Fibroblast of the aortic adventitia (primary cell): ENCODE measurements at places on chromosomes 5 and 9. TPM values are rescaled to one million over a fixed set of nuclear protein-coding genes. Genes with fewer than 3 reads are reported as not detected.

The EGFL7 gene
- total RNA-seq, result 2.4 and 5.6 TPM in 2 replicates

The BAAT gene
- not detected in 2 replicates for total RNA-seq

The PGM5 gene
- total RNA-seq, result 8.0 and 13.5 TPM in 2 replicates

The SRD5A1 gene
- total RNA-seq, result 5.1 and 12.0 TPM in 2 replicates

The SVEP1 gene
- total RNA-seq, result 50.2 and 101 TPM in 2 replicates

The PHF2 gene
- total RNA-seq, result 4.7 and 14.2 TPM in 2 replicates

The FUT7 gene
- total RNA-seq, result not detected in 2 replicates

The CLPTM1L gene
- 60.8 and 108 TPM in 2 replicates for total RNA-seq

The IFNA21 gene
- not detected in 2 replicates for total RNA-seq

GRCh38 chr9:31542384-31543055, 841.9 kb upstream of the ACO1 start:
- DNase-seq, result peak; percentile 48

DNA sequence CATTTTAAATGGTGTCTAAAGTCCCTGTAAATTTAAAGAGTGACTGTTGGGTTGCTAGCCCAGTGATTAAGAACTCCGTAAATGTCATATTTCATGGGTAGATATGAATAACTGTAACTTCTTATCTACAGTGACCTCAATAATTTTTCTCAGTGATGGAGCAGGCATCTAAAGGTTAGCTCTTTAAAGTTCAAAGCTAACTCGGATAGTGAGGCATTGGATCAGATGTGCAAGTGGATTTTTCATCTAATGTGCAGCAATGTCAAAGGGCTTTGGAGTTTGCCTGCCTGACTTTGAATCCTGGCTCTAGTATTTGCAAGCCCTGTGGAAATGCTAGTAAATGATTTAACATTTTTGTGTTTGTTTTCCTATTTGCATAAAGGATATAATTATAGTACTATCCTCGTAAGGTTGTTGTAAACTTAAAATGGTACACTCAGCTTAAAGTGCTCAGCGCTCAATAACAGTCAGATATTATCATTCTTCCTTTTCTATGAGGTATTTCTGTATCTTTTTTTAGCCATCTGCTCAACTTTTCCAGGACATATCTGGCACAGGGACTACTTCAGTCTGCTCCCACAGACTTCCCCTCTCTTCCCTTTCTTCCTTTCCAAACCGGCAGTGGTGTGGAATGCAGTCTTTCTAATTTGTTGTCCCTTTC, 163.7 kb upstream of the ELL2 start:
- DNase-seq, result peak; percentile 70

DNA sequence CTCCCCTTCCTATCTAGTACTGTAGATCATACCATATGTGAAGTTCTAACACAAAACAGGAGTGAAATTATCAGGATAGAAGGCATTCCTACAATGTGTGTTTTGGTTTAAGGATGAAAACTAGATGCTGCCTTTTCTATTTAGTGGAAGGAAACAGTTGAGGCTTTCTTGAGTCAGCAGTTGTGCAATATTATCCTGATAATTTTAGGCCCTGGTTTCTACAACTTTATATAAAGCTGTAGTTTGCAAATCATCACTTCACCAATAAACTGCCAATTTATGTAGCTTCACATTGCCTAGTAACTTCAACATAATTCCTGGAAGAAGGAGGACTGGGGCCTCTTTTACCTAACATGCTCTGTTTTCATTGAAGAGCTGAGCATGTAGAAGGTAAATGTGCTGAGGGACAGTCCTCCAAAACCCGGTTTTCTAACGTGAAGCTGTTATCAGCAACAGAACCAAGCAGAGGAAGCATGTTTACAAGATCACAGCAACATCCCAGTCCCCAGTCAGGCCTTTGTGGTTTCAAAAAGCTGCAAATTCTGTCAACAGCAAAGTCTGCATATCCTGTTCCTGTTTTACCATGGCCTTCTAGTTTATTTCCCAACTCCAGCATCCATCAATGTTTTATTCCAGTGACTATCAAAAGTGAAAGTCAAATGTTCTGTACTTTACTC, 513.4 kb upstream of the MEF2C start:
- peak; percentile 61 for DNase-seq

DNA sequence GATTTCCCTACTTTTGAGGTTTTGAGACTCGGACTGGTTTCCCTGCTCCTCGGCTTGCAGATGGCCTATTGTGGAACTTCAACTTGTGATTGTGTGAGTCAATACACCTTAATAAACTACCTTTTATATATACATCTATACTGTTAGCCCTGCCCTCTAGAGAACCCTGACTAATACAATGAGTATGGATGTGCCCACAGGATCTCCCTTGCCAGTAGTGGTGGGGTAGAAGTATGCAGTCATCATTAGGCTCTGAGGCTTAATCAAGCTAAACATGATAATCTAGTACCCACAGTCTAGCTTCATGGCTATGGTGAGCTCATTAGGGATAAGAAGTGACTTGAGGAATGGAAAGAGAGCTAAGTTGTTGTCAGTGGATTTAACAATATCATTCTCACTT, 412.8 kb upstream of the PTGER4 start:
- no peak for DNase-seq

- DNase-seq, result no peak
Observed at GRCh38 chr9:127384901-127385300, 12.1 kb upstream of the SLC2A8 start.

GRCh38 chr9:88814577-88814976, 176.7 kb upstream of the S1PR3 start:
- DNase-seq, result peak; percentile 88

GRCh38 chr5:41722359-41722950, 147.8 kb downstream of the OXCT1 start:
- DNase-seq, result peak; percentile 36

- no peak for DNase-seq
Observed at GRCh38 chr5:150026682-150027172, 26.2 kb downstream of the HMGXB3 start.

DNA sequence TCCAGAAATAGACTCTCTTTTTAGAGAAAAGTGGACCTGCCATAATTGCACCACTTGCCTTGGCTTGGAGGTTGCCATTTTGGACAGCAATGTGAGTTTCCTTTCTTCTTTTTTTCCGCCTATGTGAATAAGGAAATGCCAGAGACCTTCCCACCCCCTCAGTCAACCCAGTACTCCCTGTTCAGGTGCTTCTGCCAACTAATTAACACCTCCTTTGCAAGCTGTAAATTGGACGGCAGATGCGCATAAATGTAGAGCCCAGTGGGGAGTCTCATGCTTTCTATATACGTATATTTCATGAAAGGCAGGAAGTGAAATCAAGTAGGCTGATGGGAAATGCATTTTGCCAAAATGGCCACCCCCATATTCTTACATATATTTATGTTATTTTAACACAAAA, 269.8 kb upstream of the RFX3 start:
- DNase-seq, result no peak

GRCh38 chr5:2276101-2276500, 393.4 kb upstream of the IRX4 start:
- DNase-seq, result no peak

DNA sequence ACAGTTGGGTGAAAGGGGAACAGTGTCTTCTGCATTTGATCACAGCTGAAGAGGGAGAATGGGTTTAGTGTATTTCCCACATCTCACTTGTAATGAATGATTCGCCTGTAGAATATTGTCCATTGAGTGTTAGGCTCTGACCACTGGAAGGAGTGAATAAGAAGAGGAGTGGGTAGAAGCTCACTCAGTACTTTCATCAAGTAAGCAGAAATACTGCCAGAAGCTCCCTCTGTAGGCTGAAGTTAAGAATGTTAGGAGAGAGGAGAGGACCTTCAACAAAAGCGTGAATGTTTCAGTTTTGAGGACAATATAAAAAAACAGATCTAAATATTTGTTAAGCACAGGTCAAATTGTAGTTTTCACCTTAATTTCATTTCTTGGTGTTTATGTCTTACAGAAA, 27.5 kb downstream of the FSD1L start:
- peak; percentile 42 for DNase-seq

GRCh38 chr5:155258161-155258560, 244.6 kb downstream of the KIF4B start:
- DNase-seq, result no peak

DNA sequence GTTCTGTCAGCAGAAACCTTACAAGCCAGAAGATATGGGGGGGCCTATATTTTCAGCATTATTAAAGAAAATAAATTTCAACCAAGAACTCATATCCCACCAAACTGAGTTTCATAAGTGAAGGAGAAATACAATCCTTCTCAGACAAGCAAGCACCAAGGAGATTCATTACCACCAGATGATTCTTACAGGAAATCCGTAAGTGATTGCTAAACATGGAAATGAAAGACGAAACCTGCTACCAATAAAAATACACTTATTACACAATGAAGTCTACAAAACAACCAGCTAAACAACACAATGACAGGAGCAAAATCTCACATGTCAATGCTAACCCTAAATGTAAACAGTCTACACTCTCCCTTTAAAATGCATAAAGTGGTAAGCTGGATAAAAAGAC, 17.8 kb upstream of the C9orf72 start:
- no peak for DNase-seq

- no peak for DNase-seq
Observed at GRCh38 chr5:3535414-3536211, 60.0 kb upstream of the IRX1 start.

DNA sequence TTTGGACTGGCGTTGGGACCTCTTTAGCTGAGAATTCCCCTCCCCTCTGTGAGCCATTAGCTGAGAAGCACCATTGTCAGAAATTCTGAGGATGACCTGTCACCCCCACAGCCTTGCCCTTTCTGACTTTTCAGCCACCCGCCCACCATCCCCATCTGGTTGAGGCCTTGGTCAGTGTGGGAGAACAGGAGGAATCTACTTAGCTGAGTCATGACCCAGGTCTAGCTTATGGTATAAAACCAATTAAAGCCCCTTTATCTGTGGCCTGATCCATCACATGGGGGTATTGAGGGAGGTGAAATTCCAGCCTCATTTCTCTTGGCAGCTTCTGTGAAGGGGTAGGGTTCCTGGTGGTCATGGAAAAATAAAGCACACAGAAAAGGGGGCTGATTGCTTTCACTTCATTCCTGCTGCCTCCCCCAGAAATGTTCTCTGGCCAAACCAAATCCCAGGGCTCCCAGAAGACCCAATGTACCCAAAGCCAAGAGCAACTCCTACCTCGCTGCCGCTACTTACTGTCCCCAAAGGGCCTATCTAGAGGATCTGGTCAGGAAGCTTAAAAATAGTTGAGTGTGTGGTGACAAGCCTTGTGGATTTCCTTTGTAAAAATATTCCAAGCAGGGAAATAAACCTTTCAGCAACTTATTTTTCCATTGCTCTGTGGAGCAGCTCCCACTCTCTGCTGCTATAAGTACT, 174.8 kb upstream of the TNC start:
- DNase-seq, result no peak

DNA sequence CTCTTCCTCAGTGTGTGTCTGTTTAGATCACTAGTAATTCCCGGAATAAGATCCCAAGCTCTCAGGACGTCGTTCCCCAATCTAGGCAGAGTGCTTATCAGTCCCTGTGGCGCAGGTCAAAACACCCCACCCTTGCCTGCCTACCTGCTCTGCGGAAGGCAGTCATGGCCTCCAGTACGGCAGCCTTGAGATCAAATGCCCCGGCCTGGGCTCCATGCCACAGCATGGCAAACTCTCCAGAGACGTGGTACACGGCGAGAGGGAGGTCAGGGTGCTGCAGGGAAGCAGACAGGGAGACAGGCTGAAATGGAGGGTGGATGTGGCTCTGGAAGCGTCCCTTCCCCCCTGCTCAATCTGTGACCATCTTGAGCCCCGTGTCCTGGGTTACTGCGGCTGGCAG, 12.0 kb upstream of the HDHD3 start:
- DNase-seq, result no peak

DNA sequence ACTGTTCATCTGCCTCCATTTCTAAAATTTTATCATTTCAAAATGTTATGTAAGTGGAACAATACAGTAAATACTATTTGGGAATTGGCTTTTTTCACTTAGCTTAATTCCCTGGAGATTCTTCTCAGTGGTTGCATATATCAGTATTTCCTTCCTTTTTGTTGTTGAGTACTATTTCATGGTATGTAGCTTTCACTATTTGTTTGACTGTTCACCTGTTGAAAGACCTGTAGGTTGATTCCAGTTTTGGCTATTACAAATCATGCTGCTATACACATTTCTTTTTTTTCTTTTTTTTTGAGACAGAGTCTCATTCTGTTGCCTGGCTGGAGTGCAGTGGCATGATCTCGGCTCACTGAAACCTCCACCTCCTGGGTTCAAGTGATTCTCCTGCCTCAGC, 33.0 kb upstream of the PWWP2A start:
- no peak for DNase-seq

DNA sequence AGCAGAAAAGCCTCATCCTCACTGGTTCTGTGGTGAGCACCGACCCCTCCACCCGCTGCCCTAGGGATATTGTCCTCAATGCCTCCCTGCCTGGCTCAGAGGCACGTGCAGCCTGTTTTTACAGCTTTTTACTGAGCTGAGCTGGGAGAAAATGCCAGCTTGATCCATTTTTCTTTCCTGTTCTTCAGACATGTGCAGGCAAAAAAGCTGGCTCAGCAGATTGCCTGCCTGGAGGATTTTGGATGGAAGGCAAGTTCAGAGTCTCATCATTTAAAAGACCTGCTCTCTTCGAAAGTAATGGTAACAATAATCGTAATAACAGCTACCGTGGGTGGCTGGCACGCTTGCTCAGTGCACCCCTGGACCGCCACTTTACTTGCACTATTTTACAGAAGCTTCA, 135.0 kb upstream of the SMIM23 start:
- DNase-seq, result no peak

DNA sequence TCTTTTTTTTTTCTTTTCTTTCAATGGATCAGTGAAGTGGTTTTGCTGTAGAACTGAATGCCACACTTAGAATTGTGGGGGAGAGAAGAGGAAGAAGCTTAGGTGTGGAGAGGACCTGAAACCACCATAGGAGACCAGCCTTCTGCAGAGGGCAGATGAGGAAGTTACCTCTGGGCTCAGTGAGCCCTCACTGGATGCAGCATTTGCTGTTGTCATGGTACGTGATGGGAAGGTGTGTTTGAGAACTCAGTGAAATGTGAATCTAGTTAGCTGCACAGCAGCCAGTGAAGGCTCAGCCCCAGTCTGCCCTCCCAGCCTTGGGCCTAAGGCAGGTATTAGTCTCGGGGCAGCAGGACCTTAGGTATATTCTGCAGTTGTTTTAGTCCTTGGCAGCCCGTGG, 17.5 kb downstream of the CYFIP2 start:
- DNase-seq, result no peak

- DNase-seq, result peak; percentile 11
Observed at GRCh38 chr5:72036951-72037350, 70.3 kb upstream of the MAP1B start.

- DNase-seq, result no peak
Observed at GRCh38 chr5:93622240-93622885, 39.3 kb downstream of the NR2F1 start.

- peak; percentile 2 for DNase-seq
Observed at GRCh38 chr9:105500108-105500766, 52.4 kb downstream of the FSD1L start.
